ENCODE measurements at places on chromosomes 2 and 18. TPM values are rescaled to one million over a fixed set of nuclear protein-coding genes. Genes with fewer than 3 reads are reported as not detected.

DNA sequence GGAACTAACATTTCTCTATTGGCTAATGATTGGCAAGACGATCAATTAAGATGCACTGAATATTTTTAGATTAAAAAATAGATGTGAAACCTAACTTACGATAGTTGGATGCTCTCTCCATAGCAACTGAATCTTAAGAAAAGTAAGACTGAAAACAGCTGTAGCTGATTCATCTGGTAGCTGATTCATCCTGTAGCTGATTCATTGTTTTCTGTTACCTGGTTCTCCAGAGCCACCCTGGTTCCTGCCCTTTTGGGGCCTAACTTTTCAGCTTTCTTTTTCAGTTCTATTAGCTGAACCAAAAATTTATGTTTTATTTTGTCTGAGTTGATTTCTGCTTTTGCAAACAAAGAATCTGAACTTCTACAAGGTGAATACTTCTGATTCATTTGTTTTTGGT lies 22.7 kb upstream of the SPR start:
- H3K36me3 ChIP-seq: no peaks in the 10 kb centered on the region
- H3K27ac ChIP-seq: no peak overlapping the region
- no peak for DNase-seq
- H3K4me3 ChIP-seq: no peak overlapping the region
- H3K4me1 ChIP-seq: peaks cover 10% of the 10 kb centered on the region
- H3K27me3 ChIP-seq: peaks cover 10% of the 10 kb centered on the region

The CHST9 gene
- 2.2 TPM for total RNA-seq

GRCh38 chr18:48933578-48934414 lies 17.0 kb downstream of the SMAD7 start:
- peak; percentile 45 for DNase-seq
- H3K4me3 ChIP-seq: peak overlapping the region; percentile 20
- peak overlapping the region; percentile 99 for H3K27ac ChIP-seq
- peaks cover 4% of the 10 kb centered on the region for H3K36me3 ChIP-seq

The CNGA3 gene
- 6.4 TPM for total RNA-seq

GRCh38 chr2:112085375-112085730 lies 30.3 kb downstream of the TMEM87B start:
- H3K36me3 ChIP-seq: peaks cover 99% of the 10 kb centered on the region
- no peak overlapping the region for H3K27ac ChIP-seq
- no peaks in the 10 kb centered on the region for H3K27me3 ChIP-seq
- H3K4me3 ChIP-seq: no peak overlapping the region
- peaks cover 8% of the 10 kb centered on the region for H3K4me1 ChIP-seq
- no peak for DNase-seq

DNA sequence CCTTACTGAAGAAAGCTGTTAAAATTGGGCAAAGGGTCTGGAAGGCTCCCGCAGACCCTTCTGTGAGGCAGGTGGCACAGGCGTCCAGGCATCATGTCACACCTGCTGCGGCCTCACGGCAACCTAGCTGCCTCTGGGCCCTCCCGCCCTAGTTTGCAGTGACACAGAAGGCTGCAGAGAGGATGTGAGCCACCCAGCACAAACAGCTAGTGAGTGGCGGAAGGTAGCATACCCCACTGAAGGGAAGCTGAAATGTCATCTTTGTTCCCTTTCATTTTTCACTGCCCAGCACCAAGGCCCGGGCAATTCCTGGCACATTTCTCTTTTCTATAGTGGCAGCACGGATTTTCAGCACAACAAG lies 53.8 kb downstream of the TRAPPC12 start:
- peaks cover 69% of the 10 kb centered on the region for H3K36me3 ChIP-seq
- DNase-seq: no peak
- H3K27me3 ChIP-seq: no peaks in the 10 kb centered on the region

DNA sequence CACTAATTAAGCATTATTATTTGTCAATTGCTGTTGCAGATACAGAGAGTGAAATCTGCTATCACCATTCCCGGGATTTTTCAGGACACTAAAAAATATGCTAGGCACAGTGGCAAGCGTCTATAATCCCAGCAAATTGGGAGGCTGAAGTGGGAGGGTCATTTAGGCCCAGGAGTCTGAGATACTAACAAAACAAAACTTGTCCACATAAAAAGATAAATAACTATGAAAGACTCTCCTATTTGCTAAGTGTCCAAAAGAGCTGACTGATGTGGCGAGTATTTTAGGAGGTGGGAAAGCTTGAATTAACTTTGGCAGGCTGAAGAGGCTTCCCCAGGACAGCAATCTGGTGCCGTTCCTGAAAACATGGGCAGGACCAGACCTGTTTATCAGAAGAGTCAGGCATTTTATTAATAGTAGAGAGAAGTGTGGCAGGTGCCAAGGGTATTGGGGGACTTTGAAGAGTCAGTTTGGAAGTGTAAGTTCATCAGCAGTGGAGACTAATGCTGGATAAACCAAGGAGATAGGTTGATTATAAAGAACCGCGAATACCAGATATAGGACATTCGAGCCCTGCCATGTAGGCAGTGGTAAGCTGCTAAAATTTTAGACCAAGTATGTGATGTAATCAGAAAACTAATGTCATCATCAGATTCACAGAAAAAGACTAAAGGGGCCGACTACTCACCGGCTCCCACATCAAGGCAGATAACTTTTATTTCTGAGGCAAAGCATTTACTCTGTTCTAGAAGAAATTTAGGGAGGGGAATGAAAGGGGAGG lies 201.8 kb downstream of the EPHA4 start:
- DNase-seq: no peak
- no peaks in the 10 kb centered on the region for H3K4me1 ChIP-seq
- H3K27me3 ChIP-seq: no peaks in the 10 kb centered on the region

The GRHL1 gene
- total RNA-seq: 0.89 TPM

- peaks cover 37% of the 10 kb centered on the region for H3K4me1 ChIP-seq
- peak within 1 kb of the TSS; percentile 72 for H3K27ac ChIP-seq
- DNase-seq: peak; percentile 91
- H3K36me3 ChIP-seq: no peaks in the 10 kb centered on the region
Observed at GRCh38 chr2:182866461-182867406, at the start of gene FRZB. FRZB (minus strand) TSS chr2:182866637; CDS start chr2:182866552, 85 bp downstream.

The SLC23A3 gene
- total RNA-seq: 0.58 TPM

DNA sequence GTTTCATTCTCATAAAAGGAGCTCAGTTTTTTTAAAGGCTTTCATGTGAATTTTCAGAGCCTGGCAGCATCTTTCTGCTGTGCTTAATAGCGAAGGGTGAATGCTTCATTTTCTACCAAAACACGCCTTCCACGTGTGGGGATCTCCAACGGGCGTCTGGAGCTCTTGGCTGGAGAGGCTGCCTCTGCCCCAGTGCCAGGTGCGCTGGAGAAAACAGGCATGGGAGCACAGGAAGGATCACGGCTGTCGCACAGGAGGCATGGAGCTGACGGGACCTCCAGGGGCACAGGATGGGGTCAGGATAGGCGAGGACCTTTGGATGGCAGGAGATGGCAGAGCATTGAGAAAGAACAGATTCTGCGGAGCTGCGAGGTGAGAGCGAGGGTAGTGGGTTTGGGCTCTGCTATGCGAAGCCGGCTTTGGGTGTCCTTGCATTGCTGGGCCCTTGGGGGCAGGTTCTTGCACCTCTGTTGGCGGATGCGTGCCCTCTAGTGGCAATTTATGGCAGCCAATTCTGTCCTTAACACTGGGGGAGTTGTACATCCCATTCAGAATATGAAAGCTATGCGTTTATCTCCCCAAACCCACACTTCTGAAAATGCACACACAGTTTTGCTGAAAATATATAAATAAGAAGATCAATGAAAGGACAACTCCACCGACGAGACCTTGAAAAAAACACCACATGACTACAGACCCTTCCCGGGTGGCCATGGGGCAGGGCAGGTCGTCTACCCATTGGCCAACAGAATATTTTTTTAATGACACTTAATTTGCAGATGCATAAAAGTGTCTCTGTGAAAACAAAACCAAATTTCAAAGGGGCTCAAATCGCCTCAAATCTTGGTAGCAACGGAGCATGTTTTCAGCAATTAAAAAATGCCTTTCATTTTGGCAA lies 90.4 kb upstream of the SLC35G4 start:
- no peaks in the 10 kb centered on the region for H3K27me3 ChIP-seq
- no peak overlapping the region for H3K4me3 ChIP-seq
- no peaks in the 10 kb centered on the region for H3K36me3 ChIP-seq
- DNase-seq: no peak
- H3K4me1 ChIP-seq: no peaks in the 10 kb centered on the region
- H3K27ac ChIP-seq: no peak overlapping the region

The LRP1B gene
- under 0.01 TPM for total RNA-seq

All from stomach (tissue), 19 donors.